Neural crest cell (in vitro differentiated cells): ENCODE measurements at places on chromosomes 2 and 18. TPM values are rescaled to one million over a fixed set of nuclear protein-coding genes. Genes with fewer than 3 reads are reported as not detected.

GRCh38 chr2:69298261-69298660 lies 88.8 kb downstream of the GFPT1 start:
- H3K27me3 ChIP-seq = peaks cover 68% of the 10 kb centered on the region
- no peak for DNase-seq
- H3K36me3 ChIP-seq = no peaks in the 10 kb centered on the region

GRCh38 chr2:236257136-236257535 lies 7.1 kb downstream of the ASB18 start:
- no peak overlapping the region for H3K27ac ChIP-seq
- H3K4me1 ChIP-seq = peaks cover 12% of the 10 kb centered on the region
- H3K4me3 ChIP-seq = no peak overlapping the region
- H3K36me3 ChIP-seq = peaks cover 5% of the 10 kb centered on the region
- DNase-seq = no peak

Gene ITPRIPL1
- total RNA-seq = 24.2 and 25.6 TPM in 2 replicates

Gene STAT4
- 1.0 and 1.4 TPM in 2 replicates for total RNA-seq
